NCI-H510A treated with DMSO at 0.1 percent for 48 hours (cell line): ENCODE measurements at places on chromosomes 5 and 9.
A peak's percentile ranks its signal among the peaks of the same experiment; 100 is the strongest.

- DNase-seq: no peak
Observed at GRCh38 chr5:127696683-127697082, 6.5 kb upstream of the CCDC192 start.

DNA sequence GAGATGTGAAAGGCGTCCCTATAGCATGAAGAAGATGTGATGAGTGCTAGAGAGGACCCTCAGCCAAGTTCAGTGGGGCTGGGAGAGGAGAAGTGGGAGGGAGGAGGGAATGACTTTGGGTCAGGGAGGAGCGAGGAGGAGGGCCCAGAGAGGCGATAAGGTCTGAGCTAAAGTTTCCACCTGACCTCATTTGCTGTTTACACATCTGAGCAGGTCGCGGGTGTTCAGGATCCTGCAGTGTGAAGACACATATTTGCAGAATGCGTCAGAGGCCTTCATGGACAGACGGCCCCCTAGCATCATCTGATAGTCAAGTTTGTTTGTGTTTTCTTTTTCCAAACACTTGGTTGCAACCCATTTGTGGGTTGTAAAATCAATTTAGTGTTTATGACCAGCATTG, 18.9 kb upstream of the IGFBPL1 start:
- DNase-seq: no peak

DNA sequence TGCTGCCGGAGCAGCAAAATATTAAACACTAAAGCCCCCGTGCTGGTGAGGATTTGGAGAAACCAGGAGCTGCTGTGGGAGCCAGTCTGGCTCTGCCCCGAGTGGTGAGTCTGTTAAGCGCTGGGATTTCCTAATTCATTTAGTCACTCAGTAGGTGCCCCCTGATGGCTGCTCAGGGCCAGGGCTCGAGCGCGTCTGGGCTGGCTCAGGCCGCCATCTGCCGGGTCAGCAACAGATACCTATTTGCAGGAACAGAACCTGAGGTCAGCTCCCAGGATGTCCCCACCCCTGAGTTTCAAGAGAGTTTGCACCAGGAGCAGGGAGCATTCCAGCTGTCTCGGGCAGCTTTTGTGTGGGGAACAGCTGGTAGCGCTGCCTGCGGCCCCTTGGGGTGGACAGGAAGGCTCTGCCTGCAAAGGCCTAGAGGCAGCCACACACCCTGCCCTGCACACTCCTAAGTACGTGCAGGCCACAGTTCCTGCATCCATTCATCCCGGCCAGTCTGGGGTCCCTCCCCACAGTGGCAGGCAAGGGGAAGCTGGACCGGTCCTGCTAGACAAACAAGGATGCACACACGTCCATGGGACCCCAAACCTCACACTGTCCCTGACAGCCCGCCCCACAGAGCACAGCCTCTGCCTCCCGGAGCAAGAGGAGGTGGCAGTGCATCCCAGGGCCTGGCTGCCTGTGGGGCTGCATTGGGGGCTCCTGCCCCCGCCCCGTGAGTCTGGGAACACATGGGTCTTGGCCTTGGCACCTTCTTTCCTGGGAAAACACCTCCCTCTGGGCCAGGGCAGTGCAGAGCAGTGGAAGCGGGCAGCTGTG, 83.7 kb downstream of the ADAMTS2 start:
- DNase-seq: no peak

- DNase-seq: no peak
Observed at GRCh38 chr5:21654-22233, 70.2 kb upstream of the PLEKHG4B start.

DNA sequence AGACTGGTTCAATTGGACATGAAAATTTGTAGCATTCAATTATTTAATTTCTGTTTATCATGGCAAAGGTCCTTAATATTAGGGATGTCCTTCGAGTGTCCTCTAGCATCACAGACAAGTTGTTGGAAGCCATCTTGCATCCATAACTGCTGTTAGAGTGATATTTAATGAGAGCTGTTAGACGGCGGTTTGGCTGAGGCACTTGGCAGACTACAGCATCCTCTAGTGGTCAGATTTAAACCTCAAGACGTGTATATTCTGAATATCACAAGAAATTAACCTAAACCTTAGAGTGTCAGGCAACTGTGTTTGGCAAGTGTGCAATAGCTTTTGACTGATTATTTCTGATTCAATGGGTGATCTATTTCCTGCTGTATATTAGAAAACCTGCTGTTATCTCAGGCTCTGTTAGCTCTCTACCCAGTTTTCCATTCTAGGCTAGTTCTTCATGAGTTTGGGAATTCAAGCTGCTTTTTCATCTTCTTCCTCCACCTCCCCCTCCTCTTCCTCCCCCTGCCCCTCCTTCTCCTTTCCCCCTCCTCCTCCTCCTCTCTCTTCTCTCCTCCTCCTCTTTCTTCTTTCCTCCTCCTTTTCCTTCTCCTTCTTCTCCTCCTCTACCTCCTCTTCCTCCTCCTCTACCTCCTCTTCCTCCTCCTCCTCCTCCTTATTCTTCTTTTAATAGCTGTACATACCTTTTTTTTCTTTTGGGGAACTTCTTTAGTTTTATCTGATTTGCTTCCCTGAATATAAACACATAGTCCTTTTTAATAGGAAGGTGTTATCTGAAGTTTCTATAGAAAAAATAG, 8.6 kb downstream of the SPINK1 start:
- DNase-seq: peak; percentile 77

DNA sequence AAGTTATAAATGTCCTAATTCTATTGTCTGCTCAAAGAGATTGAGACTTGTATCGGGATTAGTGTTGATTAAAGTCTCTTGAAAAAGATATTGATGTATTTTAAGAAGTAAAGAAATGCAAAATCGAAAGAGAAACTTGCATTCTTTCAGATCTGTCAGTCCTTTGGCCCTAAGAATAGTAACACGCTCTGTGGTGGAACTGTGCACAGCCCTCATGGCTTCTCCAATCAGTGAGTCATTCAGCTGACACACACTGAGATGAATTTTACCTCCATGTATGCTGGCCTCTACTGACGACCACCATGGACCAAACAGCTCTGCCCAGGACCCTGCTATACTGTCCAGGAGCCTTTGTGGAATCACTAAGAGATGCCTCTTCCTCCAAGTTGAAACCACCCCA, 232.4 kb downstream of the ESM1 start:
- no peak for DNase-seq

- no peak for DNase-seq
Observed at GRCh38 chr5:78113689-78114264, 180.7 kb downstream of the AP3B1 start.

- DNase-seq: no peak
Observed at GRCh38 chr5:129246088-129246487, 151.5 kb downstream of the ISOC1 start.

GRCh38 chr5:50958852-50959457, 292.5 kb downstream of the PARP8 start:
- DNase-seq: peak; percentile 33

GRCh38 chr5:42666869-42667268, 89.7 kb upstream of the CCDC152 start:
- no peak for DNase-seq

DNA sequence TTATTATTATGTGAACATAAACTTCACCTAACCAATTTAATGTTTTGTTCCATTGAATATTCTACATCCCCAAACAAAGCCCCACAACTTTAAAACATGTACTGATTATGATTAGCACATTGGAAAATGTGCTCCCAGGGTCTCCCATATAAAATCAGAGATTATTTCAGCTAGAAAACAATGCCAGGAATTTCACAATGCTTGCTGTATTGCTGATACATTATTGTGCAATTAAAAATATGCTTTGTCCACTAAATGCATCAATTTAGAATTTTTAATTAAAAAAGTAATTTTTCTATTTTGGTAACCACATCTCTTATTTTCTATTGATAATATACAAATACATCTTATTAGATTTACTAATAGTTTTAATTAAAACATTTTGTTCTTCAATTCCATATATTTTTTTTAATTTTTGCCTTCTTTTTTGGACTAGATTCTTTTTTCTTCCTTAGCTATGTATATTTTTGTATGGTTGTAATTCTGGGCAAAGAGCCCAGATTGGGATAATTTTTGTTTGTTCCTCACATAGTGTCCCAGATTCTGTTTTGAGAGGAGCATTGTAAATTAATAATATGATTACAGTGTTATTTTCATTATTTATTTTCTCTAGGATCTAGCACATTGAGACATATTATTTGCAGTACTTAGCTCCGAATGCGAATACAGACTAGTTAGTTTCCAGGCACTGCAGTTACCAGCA, 241.5 kb upstream of the CDH18 start:
- DNase-seq: no peak

DNA sequence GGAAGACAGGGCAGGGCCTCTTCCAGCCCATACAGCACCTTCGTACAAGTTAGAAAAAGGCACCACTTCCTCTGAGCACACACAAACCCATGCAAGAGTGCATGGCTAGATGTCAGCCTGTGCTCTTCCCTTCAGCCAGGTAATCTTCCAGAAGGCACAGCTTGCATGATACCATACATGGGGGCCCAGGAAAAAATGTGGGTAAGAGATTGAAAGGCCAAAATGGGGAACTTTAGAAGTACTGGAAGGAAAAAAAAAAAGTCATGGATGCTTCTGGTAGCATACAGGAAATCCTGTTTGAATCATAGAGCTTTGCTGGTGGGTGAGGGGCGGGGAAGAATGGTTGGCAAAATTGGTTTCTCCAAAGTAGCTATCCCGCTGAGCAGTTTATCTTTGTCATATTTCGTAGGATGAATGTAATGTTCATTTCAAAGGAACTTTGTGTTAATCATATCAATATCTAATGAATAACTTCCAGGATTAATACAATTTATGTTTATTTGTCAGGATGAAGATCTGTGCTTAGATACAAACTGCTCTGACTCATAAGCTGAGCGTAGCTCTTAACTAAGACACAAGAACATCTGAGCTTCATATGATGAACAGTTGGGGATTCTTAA, 78.2 kb upstream of the MAP3K1 start:
- no peak for DNase-seq

- no peak for DNase-seq
Observed at GRCh38 chr5:103060424-103060954, 59.4 kb downstream of the GIN1 start.

- no peak for DNase-seq
Observed at GRCh38 chr5:138350563-138350890, 2.0 kb upstream of the KDM3B start.

GRCh38 chr5:13658761-13659160, 285.7 kb downstream of the DNAH5 start:
- no peak for DNase-seq

- no peak for DNase-seq
Observed at GRCh38 chr5:95826949-95827891, 4.7 kb upstream of the GLRX start.
